ENCODE measurements at places on chromosomes 3 and 15.

DNA sequence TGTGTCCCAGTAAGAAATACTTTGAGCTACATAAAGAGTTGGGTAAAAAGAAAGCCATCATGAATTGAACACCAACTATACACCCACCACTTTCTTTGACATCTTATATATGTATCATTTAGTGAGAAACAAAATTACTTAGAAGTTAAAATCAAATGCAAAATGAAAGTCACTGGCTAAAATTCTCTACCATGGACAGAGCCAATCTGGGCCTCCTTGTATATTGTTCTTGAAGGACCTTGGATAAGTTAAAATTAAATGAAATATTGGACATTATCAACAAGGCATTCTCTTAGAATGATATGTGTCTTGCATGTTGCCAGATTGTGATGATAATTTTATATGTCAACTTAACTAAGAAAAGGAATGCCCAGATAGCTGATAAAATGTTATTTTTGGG is 64.2 kb upstream of the CHL1 start:
- DNase-seq: no peak

DNA sequence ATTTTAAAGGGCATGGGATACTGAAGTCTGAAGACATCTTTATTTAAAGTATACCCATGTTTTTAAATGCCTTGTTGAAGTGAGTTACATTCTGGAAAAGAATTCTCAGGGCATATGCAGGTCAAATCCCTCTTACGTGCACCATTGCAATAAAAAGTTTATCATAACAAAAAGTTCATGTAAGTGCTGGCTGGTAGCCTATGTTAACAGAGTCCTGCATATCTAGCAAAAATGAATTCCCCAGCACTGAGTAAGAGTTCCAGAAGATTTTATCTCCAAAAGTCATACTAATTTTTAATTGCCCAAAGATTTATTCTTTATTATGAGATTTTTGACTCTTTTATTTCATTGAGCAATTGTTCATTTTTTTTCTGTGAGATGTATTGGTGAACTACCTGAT is 104.7 kb upstream of the ROBO1 start:
- no peak for DNase-seq

DNA sequence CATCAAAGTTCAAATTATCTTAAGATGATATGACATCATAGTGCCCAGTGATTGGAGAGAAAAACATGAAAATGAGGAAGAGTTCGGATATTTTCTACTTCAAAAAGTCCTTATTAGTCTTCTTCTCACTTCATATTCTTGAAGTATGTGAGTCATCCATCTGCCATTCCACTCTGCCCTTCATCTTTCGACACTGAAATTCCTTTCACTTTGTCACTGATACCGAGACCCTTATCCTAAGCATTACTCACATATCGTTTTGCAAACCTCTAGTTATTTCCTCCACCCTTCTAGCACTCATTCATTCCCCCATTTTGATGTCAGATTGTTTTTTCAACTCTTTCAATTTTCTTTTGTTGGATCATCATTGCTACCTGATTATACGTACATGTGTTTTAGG is 4.0 kb downstream of the OR5H14 start:
- no peak for DNase-seq

DNA sequence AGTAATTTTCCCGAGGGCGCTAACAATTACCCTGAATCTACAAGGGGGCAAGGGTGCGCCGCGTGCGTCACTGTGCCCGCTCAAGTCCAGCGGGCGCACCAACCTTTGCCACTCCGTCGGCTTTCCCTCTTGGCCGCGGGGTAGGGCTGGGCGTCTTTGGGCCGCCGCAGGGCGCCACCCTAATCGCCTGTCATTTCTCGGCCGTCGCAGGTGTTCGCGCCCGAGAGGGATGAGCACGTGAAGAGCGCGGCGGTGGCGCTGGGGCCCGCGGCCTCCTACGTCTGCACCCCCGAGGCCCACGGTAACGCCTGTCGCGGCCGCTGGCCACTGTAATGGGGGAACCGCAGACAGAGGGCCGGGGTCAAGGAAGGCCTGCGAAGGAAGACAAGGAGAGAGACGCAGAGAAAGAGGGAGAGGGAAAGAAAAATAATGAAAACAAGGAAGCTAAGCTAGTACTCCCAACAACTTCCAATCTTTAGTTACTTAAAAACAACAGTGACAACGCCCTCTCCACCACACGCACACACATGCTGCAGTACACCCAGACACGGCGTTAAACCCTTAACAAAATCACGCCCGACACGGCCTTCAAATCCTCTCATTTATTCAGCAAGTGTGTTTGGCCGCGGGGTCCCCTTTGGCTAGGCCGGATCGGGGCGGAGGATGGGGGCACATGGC is 3.8 kb downstream of the SKOR1 start:
- DNase-seq: no peak

DNA sequence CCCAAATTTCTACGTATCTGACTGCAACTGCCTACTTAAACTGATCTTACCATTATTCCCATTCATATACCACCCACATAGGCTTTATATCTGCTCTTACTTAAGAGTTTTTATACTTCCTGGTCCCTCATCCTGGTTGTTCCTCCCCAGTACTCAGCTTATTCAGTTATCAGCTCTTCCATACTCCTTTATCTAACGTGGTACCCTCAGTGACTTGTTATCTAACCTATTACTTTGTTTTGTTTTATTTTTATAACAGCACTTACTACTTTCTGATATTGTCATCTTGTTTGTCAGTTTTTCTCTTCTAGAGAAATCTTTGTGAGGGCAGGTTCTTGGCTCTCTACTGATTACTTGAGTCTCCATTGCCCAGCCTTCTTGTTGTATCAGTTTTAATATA is 100.6 kb downstream of the ZNF609 start:
- DNase-seq: no peak
